Naive thymus-derived CD8-positive, alpha-beta T cell (primary cell): ENCODE measurements at places on chromosomes 6 and 20. TPM values are rescaled to one million over a fixed set of nuclear protein-coding genes. Genes with fewer than 3 reads are reported as not detected.

DNA sequence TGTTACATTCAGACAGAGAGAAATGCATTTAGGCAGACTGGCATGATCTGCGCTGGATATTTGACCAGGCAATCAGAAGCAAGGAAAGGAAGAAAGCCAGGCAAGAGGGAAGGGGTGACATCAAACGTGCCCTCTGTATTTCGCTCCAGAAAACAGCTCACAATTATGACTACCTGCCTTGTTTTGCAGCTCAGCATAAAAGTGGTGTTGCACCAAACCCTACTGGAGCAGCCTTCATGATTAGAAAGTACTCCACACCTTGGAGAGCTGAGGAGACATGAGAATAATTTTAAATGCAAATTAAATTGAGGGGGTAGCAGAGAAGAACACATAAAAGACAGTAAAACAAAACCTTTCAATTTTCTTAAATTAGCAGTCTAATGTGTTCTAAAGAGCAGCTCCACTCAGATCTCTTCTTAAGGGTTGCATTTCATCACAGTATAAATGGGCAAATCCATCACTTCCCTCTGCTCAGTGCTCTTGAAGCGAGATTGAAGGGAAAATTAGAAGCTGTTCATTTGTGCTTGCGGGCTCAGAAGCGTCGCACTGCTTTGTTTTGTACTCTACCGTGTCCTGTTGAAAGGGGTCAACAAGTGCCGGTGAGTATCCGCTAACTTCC, at the start of gene PHACTR1:
Gene PHACTR1, plus strand, starts transcription at position 470 of the 619 bp plus-strand sequence.
- no peak for DNase-seq

Gene CST1
- polyA plus RNA-seq: not detected

Gene WFDC5
- not detected for polyA plus RNA-seq

Gene GGTLC1
- polyA plus RNA-seq: not detected

- no peak for DNase-seq
Observed at GRCh38 chr6:130069485-130069884, 51.1 kb downstream of the L3MBTL3 start.

DNA sequence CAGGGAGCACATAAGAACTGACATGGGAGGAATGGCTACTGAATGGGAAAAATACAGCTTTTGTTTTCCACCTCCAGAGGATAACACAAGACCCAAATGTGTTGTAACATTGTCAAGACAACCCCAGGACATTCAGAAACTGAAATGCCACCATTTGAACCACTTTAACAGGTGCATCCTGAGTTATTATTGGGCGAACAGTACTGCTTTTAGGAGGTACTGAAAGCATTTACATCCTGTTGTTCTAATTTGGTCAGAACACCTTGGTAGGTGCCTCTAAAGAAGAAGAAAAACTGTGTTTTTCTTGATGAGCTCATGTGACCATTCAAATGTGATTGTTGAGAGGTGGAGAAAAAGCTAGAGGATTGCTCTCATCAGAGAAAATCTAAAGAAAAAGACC, 6.4 kb upstream of the TXNDC5 start:
- DNase-seq: no peak

- DNase-seq: no peak
Observed at GRCh38 chr20:35088231-35089145, 4.1 kb downstream of the TRPC4AP start.

GRCh38 chr6:51830666-51831065, 256.7 kb downstream of the PKHD1 start:
- DNase-seq: no peak
